IPS DF 6.9 (cell line): ENCODE measurements at places on chromosomes 2 and 18.
A peak's percentile ranks its signal among the peaks of the same experiment; 100 is the strongest.

DNA sequence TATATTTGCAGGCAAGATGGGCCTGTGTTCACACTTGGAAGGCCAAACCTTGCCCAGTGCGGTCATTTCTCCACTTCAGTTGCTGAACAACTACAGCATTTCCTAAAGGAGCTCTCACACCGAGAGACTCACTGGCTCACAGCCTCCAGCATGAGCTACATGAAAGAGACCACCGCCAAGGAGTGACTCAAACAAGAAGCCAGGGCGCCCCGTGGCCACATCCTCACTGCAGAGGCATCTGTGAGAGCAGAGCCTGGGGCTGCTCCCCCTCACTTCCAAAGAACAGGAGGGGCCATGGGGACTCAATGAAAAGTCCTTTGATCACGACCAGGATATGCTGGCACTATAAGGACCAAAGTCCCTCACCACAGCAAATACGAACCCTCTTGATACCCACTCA is 50.0 kb downstream of the TMEM163 start:
- no peak for DNase-seq

GRCh38 chr2:176638167-176639015 is 369.1 kb downstream of the MTX2 start:
- no peak for DNase-seq

- no peak for DNase-seq
Observed at GRCh38 chr18:79910563-79911343, 40.7 kb downstream of the SLC66A2 start.

GRCh38 chr2:143294068-143294467 is 164.8 kb downstream of the ARHGAP15 start:
- no peak for DNase-seq

DNA sequence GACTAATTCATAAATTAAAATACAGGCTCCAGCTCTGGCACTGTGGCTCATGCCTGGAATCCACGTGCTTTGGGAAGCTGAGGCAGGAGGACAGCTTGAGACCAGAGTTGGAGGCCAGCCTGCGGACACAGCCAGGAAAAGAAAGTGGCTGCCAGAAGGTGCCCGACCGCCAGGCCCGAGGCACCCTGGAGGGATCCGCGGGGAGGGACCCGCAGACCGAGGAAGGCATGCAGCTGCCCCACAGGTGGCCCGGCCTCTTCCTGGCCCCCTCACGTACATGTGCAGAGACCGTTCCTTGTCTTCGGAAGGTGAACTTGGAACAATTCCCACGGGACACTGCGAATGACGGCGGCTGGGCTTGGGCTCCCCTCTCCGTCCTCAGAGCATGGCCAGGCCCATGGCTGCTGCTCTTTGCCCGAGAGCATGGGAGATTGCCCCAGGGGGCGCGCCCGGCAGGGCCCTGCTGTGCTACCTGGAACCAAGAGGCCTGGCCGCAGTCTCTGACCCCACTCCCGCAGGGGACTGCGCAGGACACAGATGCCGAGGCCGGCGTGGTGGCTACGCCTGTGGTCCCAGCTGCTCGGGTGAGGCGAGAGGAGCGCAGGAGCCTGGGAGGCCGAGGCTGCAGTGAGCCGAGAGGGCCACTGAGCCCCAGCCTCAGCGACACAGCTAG is 55.6 kb upstream of the IMP4 start:
- DNase-seq, result no peak

- no peak for DNase-seq
Observed at GRCh38 chr2:144405982-144406788, 113.7 kb downstream of the ZEB2 start.

DNA sequence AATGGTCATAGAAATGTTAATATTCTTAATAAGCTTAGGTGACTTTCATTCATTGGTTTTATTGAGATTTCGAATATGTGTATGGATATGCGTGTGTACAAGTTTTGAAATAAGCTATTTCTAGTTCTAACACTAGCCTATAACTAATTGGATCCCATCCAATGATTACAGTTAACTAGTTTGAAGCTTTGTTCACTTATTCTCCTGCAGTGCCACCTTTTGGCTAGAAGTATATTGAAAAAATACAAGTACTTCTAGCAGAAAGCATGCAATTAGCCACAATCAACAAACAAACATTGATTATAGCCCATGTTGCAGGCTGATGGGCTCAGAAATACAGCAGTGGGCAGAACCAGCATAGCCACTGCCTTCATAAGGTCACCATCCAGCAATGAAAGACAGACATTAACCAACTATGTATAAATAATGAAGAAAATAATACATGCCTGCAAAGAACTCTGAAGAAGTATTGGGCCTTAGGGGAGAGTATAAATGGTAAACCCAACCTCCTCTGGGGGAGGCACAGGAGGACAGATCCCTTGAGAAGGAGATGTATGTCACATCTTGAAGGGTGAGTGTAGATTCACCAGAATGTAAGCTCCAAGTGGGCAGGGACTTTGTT is 5.1 kb upstream of the PIEZO2 start:
- DNase-seq, result no peak

DNA sequence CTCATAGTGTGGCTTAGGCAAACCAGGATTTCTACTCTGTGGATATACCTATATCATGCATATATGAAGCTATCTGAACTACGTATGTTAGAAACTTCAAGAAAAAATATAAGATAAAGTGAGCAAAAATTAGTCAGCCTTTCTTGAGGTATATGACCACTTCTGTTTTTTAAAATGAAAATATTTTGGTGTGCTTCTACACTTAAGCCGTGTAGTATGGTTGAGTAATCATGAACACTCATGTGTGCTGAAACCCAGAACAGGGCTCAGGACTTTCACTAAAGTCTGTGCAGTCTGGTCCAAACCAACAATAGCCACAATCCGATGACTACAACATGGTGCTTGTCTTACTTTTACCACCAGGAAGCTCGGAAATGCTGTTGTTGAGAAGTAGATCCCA is 48.9 kb upstream of the TMEM177 start:
- no peak for DNase-seq

GRCh38 chr18:2104620-2105462 is 466.5 kb downstream of the METTL4 start:
- DNase-seq, result peak; percentile 52

GRCh38 chr18:64259871-64260270 is 111.0 kb upstream of the LINC00305 start:
- DNase-seq, result no peak

GRCh38 chr2:117979911-117980701 is 33.8 kb downstream of the CCDC93 start:
- DNase-seq, result no peak

GRCh38 chr2:164046040-164046439 is 310.2 kb upstream of the FIGN start:
- DNase-seq, result no peak

GRCh38 chr2:26609839-26610277 is 31.3 kb downstream of the CIB4 start:
- no peak for DNase-seq

- DNase-seq, result no peak
Observed at GRCh38 chr2:88066543-88066942, 1.1 kb upstream of the SMYD1 start.

DNA sequence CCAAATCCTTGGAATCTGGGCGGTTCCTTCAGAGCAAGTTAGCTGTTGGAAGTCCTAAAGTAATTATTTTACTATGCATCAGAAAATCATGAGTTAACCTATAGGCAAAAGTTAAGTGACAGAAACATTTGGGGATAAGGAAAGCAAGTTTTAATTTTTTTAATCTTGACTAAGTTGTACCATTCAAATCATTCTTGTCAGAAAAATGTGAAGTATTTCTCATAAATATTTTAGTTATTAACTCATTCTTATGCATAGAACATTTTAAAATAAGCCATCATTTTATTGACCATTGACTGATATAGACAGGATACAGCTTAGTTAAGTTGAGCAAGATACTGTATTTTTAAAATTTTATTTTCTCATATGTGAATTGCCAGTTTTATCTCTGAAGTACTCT is 98.2 kb upstream of the FOSL2 start:
- DNase-seq, result no peak

DNA sequence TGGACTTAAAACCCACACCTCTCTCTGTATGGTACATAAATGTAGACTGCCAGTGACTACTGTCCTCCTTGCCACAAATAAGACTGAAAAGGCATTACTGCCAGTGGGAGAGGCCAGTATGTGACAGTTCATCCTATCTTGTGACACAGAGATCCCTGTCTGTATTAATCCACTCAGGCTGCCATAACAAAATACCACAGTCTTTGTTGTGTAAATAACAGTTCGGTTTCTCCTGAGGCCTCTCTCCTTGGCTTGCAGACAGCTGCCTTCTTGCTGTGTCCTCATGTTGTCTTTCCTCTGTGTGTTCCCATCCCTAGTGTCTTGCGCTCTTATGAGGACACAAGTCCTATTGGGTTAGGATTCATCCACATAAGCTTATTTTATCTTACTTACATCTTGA is 46.4 kb upstream of the IL1RL1 start:
- DNase-seq, result no peak

DNA sequence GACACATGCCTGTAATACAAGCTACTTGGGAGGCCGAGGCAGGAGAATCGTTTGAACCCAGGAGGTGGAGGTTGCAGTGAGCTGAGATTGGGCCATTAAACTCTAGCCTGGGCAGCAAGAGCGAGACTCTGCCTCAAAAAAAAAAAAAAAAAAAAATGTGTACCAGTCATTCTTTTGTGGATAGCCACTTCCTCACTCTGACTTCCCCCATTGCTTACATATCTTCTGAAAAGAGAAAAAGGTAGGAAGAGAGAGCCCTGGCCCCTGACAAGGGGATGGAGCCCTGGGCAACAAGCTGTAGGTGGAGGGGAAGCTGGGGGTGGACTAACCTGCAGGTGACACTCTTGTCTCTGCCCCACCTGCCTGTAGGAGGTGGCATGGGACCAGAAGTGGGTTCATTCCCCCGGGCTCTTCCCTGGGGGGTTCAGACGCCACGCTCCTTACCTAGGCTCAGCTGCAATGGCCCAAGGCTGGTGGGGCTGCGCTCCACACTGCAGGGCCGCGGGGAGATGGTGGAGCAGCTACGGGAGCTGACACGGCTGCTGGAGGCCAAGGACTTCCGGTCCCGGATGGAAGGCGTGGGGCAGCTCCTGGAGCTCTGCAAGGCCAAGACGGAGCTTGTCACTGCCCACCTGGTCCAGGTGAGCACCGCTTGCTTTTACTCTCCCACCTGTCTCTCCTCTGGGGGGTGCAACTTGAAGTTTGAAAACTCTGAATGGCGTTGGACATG is 39.1 kb downstream of the PCARE start:
- DNase-seq, result no peak

DNA sequence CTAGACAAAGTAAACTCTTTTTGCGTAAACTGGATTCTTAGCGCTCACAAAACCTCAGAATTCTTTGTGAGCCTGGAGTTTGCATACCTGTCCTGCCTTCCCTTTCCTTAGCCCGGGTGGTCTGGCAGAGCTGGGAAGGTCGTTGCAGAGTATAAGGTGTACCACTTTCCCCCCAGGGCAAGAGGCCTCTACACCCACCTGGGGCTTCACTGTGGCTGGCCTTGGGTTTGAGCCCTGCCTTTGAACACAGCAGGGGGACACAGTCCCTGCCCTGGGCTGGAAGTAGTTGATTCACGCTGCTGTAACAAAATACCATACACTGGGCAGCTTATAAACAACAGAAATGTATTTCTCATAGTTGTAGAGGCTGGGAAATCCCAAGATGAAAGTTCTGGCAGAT is 133.9 kb downstream of the B3GNT2 start:
- no peak for DNase-seq

GRCh38 chr2:174442546-174443510 is 44.0 kb downstream of the GPR155 start:
- no peak for DNase-seq
